Substantia nigra (tissue), 51 donors: ENCODE measurements at places on chromosomes 16 and 17.
A peak's percentile ranks its signal among the peaks of the same experiment; 100 is the strongest.

DNA sequence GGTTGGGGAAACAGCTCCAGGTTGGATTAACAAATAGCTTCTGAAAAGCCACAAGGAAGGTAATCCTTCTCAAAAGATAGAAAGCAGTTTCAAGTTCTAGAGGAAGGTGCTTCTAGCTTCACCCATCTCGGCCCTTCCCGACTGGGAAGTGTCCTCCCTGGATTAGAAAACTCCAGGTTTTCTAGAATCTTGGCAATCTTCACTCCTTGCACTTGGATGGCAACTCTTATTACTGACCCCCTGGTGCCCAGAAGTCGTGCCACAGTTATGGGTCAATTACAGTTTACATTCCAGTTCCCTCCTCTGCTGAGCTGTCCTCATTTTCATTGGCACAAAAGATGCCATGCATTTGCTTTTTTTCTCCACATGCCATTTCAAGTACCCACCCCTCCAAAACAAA is 65.6 kb downstream of the SMG6 start:
- DNase-seq = no peak

DNA sequence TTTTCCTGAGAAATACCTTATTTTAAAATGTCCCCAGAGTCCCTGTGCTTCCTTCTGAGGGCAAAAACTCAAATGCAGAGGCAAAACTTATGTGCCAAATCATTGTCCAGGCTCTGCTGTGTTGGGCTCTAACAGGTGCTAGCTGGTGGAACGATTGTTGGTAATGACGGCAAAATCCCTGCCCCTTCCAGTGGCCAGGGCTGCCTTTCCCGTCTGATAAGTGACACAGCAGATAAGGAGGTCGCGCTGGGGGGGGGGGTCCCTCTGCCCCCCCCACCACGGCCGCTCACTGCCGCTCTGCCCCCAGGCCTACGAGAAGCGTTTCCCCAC is 29.1 kb downstream of the SEC14L5 start:
- DNase-seq = no peak

DNA sequence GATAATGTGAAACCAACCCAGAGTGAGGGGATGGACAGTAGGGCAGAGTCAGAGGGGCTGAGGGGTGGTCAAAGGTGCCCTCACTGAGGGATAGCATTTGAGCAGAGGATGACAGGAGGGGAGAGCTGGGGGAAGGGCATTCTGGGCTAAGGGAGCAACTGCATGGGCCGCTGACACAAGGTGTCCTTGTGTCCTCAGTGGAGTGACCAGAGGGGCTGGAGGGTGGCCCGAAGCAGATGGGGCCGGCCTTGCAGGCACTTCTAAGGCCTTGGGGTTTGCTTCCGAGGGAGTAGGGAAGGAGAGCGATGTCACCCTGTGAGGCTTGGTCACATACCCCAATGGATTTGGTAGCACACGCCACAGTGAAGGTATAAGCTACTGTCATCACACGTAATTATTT is 10.0 kb downstream of the NUBP1 start:
- DNase-seq = no peak

DNA sequence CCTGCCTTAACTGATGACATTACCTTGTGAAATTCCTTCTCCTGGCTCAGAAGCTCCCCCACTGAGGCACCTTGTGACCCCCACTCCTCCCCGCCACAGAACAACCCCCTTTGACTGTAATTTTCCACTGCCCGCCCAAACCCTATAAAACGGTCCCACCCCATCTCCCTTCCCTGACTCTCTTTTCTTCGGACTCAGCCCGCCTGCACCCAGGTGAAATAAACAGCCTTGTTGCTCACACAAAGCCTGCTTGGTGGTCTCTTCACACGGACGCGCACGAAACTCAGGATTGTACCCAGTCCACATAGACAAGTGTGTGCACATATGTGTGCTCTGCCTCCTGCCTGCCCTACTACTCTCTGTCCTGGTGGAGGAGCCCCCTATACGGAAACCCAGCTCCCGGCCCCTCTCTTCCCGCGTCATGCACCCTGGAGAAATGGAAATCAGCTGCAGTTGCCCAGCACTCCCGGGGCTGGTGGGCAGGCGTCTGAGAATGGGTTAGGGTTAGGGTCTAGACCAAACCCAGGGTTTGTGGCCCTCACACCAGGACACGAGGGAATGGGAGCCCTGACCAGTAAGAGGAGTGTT is 2.4 kb upstream of the RHBDF1 start:
- DNase-seq = no peak

DNA sequence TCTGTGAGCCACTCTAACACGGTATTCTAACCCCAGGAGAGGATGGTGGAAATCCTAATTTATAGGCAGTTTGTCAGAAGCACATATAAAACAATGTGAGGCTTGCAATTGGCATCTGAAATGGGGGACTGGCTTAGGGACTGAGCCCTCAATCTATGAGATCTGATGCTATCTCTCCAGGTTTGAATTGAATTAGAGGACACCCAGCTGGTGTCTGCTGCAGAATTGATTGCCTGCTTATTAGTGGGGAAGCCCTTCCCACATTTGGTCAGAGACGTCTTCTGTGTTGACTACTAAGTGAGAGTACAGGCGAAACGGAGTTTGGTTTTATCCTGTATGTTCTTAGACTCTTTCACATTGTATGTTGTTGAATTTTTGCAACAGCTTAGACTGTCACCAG is 13.6 kb upstream of the TMIGD1 start:
- DNase-seq = no peak

DNA sequence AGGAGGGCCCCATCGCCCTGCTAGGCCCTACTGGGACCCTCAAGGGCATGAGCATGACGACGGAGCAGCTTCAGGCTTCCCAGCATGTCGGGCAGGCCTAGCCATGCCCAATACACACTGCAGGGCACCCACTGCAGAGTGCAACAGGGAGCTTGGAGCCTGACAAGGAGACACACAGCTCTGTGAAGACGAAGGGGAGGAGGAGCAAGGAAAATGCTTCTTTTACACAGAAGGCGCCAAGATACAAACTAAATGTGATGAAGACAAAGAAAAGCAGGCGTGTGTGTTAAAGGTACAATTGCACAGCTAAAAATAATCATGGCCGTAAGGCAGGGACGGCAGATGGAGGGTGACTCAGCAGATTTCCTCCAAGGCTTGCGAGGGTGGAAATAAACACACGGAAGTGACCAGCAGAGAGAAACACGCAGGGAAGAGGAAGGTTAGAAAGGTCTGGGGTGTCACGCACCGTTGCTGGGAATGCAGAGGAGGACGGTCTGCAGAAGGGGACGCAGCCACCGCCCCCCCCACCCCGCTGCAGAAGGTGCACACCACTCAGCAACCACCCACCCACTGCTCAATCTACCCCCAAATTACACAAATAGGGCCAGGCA is 108.5 kb downstream of the ZNF778 start:
- DNase-seq = peak; percentile 45

GRCh38 chr16:4494746-4495490 is 18.7 kb downstream of the HMOX2 start:
- no peak for DNase-seq

- peak; percentile 95 for DNase-seq
Observed at GRCh38 chr16:66741169-66741900, 10.1 kb downstream of the DYNC1LI2 start.

DNA sequence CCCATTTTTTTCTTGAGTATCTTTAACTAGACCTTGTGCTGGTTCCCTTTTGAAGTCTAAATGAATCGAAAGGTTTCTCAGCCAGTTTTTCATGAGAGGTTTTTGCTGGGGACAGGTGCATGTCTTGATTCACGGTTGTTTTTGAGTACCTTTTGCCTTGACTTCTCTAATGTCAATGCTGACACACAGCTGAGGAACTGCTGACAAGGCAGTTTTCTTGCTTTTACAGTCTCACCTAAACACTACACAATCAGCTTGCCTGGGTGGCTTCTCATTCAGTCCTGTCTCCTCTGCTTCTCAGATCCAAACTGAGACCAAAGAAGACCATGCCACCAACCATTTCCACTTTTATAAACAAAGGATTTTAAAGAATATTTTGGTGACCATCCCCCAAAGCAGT is 7.1 kb downstream of the OR3A3 start:
- no peak for DNase-seq

GRCh38 chr17:2093349-2093748 is 38.4 kb downstream of the HIC1 start:
- DNase-seq = no peak

DNA sequence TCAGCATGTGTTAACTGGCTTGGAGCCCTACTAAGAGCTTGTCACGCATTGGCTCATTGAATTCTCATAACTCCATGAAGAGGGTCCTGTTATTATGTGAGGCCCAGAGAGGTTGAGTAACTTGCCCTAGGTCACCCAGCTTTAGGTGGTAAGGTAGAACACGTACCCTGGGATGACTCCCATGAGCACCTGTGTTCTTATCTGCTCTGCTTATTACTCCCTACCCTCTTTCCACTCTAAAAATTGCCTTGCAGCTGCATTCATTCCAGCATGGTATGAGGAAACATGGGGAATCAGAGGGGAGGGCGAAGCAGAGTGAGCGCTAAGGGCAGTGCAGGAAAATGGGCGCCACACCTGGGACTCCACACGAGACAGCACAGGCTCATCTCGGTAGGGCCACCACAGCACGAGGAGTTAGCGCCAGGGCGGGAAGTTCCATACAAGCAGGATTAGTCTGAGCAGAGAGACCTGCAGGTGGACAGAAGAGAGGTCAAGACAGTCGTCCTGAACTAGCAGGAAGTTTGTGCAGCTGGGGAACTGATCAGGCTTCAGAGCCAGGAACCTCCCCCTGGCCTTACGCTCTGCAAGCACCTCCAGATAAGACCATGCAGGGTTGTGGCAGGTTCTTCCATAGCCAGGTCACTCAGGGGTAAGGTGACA is 10.1 kb downstream of the COPZ2 start:
- DNase-seq = no peak

DNA sequence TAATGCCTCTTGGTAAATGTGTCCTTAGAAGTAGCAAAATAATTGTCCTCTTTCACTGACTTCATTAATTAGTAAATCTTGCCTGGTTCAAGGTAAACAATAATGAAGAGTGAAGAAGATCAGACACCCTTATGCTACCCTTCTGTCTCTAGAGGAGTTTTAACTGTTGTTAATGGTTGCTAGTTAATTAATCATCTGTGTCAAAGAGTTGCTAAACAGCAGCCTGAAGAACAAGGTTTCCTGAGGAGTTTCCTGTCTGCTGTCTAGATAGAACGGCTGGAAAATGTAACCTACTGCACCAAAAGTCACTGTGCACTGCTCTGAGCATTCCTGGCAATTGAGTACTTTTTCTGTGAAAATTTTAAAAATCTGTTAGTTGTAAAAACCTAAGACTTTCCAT is 131.3 kb downstream of the NLK start:
- no peak for DNase-seq

DNA sequence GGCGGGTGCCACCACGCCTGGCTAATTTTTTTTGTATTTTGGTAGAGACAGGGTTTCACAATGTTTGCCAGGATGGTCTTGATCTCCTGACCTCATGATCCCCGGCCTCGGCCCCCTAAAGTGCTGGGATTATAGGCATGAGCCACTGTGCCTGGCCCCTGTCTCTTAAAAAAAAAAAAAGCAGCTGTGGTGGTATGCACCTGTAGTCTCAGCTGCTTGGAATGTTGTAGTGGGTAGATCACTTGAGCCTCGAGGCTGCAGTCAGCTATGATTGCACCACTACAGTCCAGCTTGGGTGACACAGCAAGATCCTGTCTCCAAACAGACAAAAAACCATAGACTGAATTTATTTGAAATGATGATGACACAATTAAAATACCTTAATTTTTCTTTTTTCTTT is 24.3 kb downstream of the CDK12 start:
- no peak for DNase-seq

DNA sequence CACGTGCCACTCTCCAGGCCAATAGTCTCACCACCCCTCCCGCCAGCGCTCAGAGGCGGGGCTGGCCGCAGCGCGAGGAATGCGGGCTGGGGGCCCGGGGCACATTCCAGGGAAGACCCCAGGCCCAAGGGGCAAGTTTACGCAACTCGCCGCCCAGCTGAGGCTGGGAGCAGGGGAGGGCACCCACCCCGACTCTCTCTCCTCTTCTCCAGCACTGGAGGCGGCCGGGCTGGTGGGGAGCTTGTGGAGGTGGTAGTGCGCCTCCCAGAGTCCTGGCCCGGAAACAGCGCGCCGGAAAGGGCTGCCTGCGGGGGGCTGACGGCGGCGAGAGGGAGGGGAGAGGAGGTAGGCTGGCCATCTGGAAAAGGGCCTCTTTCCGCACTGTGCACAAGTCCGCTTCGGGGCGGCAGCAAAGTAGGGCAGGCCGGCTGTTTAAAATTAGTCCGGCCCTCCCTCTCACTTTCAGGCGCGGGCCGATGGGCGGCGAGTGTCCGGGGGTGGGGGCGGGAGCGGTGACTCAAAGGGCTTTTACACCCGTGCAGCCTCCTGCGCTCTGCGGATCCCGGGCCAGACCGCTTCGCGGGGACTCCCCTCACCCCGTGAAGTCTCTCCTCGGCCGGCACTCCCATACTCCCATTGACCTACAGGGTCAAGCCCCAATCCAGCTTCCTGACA is 1.1 kb downstream of the FHOD1 start:
- peak; percentile 66 for DNase-seq

- DNase-seq = no peak
Observed at GRCh38 chr16:6704306-6704930, 628.2 kb upstream of the RBFOX1 start.

GRCh38 chr16:87310610-87311009 is 6.6 kb downstream of the C16orf95 start:
- DNase-seq = no peak

GRCh38 chr17:9575381-9576101 is at the start of gene STX8:
Gene STX8, minus strand, starts transcription at chr17:9575820. Its CDS starts 12 bp downstream, at chr17:9575808.
- DNase-seq = peak; percentile 33

DNA sequence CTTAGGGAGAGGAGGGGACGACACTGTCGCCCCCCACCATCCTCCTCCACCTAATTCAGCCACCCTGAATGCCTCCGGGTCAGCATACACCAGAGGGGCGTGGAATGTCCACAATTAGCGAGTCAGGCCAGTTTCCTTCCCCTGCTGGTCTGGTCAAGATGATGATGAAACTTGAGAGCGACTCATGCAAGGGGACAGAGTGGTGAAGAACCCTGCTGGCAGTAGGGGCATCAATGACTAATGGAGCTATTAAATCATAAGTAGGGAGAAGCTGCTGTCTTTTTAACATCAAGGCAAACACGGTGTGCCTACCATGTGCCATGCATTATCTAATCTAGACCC is 7.2 kb downstream of the SPACA3 start:
- no peak for DNase-seq

GRCh38 chr17:61431594-61432311 is 20.5 kb upstream of the TBX4 start:
- DNase-seq = no peak

GRCh38 chr17:47120521-47121095 is 68.5 kb downstream of the CDC27 start:
- no peak for DNase-seq

- no peak for DNase-seq
Observed at GRCh38 chr16:26261621-26262020, 569.9 kb downstream of the HS3ST4 start.

- no peak for DNase-seq
Observed at GRCh38 chr16:70478912-70479341, 24.5 kb downstream of the FCSK start.

- no peak for DNase-seq
Observed at GRCh38 chr17:82229698-82230608, 1.1 kb downstream of the SLC16A3 start.

DNA sequence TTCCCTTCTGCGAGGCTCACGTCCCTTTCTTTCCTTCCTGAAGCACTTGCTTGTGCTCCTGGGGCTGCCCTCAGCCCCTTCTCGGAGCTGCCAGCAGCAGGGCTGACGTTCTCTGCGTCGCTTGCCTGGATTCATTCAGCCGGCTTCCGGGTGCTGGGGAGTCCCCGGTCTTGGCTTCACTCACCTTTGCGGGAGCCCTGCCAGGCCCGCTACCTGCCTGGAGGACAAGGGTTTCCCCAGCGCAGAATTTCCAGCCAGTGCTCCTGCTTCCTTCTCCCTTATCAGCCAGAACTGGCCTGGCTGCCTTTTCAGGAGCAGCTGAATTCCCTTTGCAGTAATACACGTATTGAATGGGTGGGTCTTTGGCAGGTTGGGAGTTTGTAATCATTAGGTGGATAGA is 22.1 kb upstream of the IL17C start:
- DNase-seq = no peak
